ENCODE measurements at places on chromosomes 7 and 10.

DNA sequence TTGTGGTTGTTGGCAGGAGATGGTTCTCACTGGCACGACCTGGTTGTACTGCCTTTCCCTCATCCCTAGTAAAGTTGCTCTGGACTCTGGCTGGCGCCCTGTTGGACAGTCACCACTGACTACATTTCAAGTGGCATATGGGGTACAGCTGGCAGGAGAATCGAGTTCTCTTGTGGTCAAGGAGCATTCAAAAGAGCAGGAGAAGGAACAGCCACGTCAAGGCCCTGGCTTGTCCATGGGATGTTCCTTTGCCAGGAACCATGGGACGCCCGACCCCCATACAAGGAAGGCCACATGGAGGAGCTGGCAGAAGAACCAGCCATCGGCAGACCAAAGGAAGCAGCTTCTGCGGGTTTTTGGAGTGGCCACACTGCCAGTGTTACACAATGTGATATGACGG, 87.0 kb upstream of the SLC25A13 start:
- no peak for DNase-seq

- DNase-seq = no peak
These were observed 57.4 kb downstream of the EEPD1 start for GRCh38 chr7:36210291-36210922.

- DNase-seq = no peak
These were observed 1012.8 kb downstream of the LRMDA start for GRCh38 chr10:76444034-76444800.

GRCh38 chr7:158127241-158127640, 460.4 kb downstream of the PTPRN2 start:
- DNase-seq = no peak

GRCh38 chr10:5196702-5197113, at the start of gene AKR1C4:
Gene AKR1C4, plus strand, starts transcription at chr10:5196837. Its CDS starts 31 bp downstream, at chr10:5196868.
- DNase-seq = no peak

- DNase-seq = no peak
These were observed 104.0 kb upstream of the ARID5B start for GRCh38 chr10:61797304-61798153.

- peak; percentile 55 for DNase-seq
These were observed 63.9 kb downstream of the VOPP1 start for GRCh38 chr7:55508221-55509011.

- DNase-seq = peak; percentile 90
These were observed 222.2 kb upstream of the SH2B2 start for GRCh38 chr7:102064361-102065025.

- DNase-seq = no peak
These were observed 112.0 kb upstream of the CHST15 start for GRCh38 chr10:124205432-124205831.

Data from suppressor macrophage treated with lipopolysaccharide for 1 hour (primary cell).